ENCODE measurements at places on chromosomes 4 and X.

- DNase-seq = no peak
These were observed 1.1 kb downstream of the SLC25A6 start for GRCh38 chrX:1390621-1391369.

GRCh38 chr4:76740866-76741662, 156.9 kb downstream of the SOWAHB start:
- no peak for DNase-seq

- DNase-seq = no peak
These were observed 38.0 kb upstream of the SPP1 start for GRCh38 chr4:87937523-87937922.

GRCh38 chr4:67869580-67870190, 14.1 kb downstream of the TMPRSS11D start:
- DNase-seq = no peak

DNA sequence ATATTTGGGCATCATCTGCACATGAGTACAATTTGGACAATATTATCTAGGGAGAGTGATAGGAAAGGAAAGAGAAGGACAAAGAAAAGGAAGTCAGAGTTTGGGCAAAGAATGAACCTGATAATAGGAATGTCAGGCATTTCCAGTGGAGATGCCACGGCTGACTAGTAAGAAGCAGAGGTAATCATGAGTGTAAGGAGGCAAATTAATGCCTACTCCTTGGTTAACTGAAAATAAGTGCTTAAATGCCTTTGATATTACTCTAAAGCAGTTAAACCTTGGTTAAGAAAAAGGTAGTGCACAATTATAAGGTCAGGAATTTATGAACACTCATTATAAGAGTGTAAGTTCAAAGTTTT, 99.2 kb upstream of the DDIT4L start:
- no peak for DNase-seq

- no peak for DNase-seq
These were observed 112.1 kb downstream of the CDKL5 start for GRCh38 chrX:18537524-18537923.

DNA sequence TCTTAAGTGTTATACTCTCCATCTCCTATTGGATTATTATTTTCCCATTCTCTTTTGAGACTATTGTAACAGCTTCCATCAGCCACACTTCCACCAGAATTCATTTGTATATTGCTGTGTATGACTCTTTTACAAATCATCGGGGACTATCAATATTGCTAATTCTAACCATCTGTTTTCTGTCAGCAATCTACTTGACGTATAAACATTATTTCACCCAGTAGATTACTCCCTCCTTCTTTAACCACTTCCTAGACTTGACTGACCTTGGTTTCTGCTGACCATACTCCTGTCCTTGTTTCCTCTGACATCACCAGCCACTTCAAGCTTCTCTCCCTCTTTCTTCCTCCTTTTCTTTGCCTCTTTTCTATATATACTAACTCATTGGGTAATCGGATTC, 402.9 kb downstream of the PCDH18 start:
- no peak for DNase-seq

GRCh38 chr4:139633661-139634060, 32.0 kb upstream of the MGST2 start:
- peak; percentile 2 for DNase-seq

- no peak for DNase-seq
These were observed 131.0 kb downstream of the ATXN3L start for GRCh38 chrX:13188731-13189309.

DNA sequence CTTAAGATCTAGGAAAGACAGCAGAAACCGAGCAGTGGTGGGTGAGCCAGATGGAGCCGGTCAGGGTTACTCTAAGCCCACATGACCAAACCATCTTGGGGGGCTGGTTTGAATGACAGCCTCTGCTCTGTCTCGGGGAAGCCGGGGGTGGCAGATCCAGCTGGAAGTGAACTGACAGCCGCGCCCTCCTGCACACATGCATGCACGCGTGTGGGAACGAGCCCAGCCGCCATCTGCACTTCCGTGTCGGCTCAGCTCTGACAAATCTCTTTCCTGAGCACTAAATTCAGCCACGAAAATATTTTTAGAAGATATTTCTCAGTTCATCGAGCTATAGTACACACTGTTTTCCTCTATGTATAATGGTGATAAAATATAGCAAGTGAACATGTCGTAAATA, 115.5 kb downstream of the DCTD start:
- DNase-seq = no peak
